Liver (tissue), 10 donors: ENCODE measurements at places on chromosomes 13 and 19. TPM values are rescaled to one million over a fixed set of nuclear protein-coding genes. Genes with fewer than 3 reads are reported as not detected.
A peak's percentile ranks its signal among the peaks of the same experiment; 100 is the strongest.

The LILRB1 gene
- 5.1 TPM for total RNA-seq

The SYDE1 gene
- 3.5 TPM for total RNA-seq

The KCNK6 gene
- total RNA-seq = 3.0 TPM

The VWA8 gene
- total RNA-seq = 50.3 TPM

The ZNF547 gene
- total RNA-seq = 1.7 TPM

The LPAR6 gene
- 5.9 TPM for total RNA-seq

The ANGPTL8 gene
- total RNA-seq = 32.4 TPM

The MARCHF2 gene
- 78.6 TPM for total RNA-seq

The ZBTB45 gene
- 3.2 TPM for total RNA-seq

The OR7D2 gene
- total RNA-seq = not detected

The TMC4 gene
- 1.8 TPM for total RNA-seq

The ATP8B3 gene
- 0.50 TPM for total RNA-seq

GRCh38 chr13:109610517-109610916 is 175.9 kb downstream of the IRS2 start:
- H3K27ac ChIP-seq = no peak overlapping the region
- H3K36me3 ChIP-seq = no peaks in the 10 kb centered on the region
- peak; percentile 41 for DNase-seq
- H3K27me3 ChIP-seq = no peaks in the 10 kb centered on the region

DNA sequence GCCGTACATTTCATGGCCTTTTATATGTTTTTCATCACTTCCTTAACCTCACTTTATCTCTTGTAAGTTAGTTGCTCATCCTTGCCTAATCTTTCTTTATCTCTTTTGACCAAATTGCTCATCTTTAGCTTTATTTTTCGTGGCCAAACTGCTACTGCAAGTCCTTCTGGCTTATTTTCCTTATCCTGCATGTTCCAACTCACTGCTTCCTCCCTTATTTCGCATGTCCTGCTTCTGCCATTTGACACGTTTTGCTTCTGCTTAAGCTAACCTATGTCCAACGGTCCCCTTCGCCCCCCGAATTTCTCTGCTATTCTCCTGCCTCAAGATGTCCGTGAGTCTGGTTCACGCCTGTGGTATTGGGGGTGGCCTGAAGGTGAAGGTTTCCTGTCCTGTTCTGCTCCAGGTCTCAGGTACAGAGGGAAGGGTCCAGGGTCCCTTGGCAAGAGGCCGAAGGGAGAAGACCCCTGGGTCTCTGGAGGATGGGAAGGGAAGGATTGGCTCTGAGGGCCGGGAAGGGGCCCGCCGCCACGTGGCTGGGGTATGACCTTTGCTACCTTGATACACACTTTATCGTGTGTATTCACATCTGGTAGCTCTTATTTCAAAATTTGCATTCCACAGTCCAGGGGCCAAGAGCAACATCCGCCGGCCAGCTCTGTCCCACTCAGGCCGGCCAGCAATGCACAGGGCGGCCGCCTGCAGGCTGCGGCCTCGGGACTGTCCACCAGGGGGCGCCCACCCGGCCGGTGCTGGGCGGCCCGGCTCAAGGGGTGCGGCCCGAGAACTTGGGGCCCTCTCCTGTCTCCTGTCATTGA is 2.9 kb upstream of the C19orf85 start:
- H3K4me3 ChIP-seq = no peak overlapping the region
- DNase-seq = peak; percentile 89
- H3K4me1 ChIP-seq = peaks cover 21% of the 10 kb centered on the region
- H3K27me3 ChIP-seq = no peaks in the 10 kb centered on the region

GRCh38 chr19:570937-571565 is 1.3 kb upstream of the BSG start:
- peaks cover 35% of the 10 kb centered on the region for H3K4me1 ChIP-seq
- H3K36me3 ChIP-seq = no peaks in the 10 kb centered on the region
- no peaks in the 10 kb centered on the region for H3K27me3 ChIP-seq
- DNase-seq = peak; percentile 69
- H3K27ac ChIP-seq = peak overlapping the region; percentile 78
- H3K4me3 ChIP-seq = peak overlapping the region; percentile 71

DNA sequence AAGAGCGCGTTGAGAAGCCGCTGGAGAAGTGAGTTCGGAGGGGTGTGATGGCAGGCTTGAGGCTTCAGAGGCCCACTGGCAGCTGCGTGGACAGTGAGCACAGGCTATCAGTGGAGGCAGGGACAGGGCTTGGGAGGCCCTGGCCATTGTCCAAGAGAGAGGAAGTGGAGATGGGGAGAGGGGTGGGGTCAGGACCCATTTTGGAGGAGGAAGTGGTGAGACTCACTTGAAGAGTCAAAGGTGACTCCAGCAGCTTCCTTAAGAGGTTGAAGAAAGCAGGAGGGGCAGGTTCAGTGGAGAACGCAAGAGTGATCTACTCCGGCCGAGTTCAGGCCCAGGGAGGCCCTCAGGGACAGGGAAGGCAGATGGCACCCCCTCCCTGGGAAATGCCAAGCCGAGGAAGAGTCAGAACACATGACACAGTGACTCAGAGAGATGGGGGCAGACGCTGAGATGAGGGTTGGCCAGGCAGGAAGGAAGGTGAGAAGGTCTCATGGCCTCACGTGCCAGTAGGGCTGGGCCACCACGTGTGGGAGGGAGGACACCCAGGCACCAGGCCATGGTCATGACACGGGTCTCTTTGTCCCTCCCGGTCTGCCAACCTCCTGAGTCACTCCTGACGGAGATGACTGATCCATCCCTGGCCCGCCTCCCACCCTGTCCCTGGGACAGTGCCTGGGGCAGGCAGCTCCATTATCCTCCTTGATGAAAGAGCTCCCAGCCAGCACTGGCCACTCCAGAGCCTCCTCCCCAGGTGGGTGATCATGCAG is 10.1 kb upstream of the CD22 start:
- no peak for DNase-seq
- H3K27ac ChIP-seq = peak overlapping the region; percentile 13
- H3K4me3 ChIP-seq = no peak overlapping the region
- no peaks in the 10 kb centered on the region for H3K27me3 ChIP-seq
- H3K4me1 ChIP-seq = no peaks in the 10 kb centered on the region

- no peaks in the 10 kb centered on the region for H3K36me3 ChIP-seq
- no peaks in the 10 kb centered on the region for H3K27me3 ChIP-seq
- no peak overlapping the region for H3K27ac ChIP-seq
- DNase-seq = no peak
- H3K4me3 ChIP-seq = no peak overlapping the region
These were observed 23.5 kb upstream of the SLC15A1 start for GRCh38 chr13:98775844-98776598.

- H3K4me1 ChIP-seq = no peaks in the 10 kb centered on the region
- H3K4me3 ChIP-seq = no peak overlapping the region
- no peak for DNase-seq
- no peaks in the 10 kb centered on the region for H3K36me3 ChIP-seq
- no peaks in the 10 kb centered on the region for H3K27me3 ChIP-seq
- H3K27ac ChIP-seq = no peak overlapping the region
These were observed 11.2 kb downstream of the DKKL1 start for GRCh38 chr19:49374665-49375434.

DNA sequence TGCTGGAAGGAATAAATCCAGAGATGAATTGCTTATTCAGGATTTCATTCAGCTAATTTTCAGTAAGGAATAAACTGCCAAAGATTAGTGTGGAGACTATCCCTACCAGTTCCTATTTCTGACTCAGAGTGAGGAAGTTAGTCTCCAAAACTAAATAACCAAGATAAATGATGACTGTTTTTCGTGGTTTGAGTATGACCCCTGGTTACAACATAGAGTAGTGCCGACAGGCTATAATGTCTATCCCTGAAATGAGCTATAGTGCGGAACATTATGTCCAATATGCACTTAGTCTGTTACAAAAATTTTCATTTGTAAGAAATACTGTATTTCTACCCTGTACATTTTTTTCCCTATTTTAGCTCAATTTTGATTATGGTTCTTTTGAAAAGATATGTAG is 51.4 kb downstream of the NBEA start:
- H3K27me3 ChIP-seq = no peaks in the 10 kb centered on the region

DNA sequence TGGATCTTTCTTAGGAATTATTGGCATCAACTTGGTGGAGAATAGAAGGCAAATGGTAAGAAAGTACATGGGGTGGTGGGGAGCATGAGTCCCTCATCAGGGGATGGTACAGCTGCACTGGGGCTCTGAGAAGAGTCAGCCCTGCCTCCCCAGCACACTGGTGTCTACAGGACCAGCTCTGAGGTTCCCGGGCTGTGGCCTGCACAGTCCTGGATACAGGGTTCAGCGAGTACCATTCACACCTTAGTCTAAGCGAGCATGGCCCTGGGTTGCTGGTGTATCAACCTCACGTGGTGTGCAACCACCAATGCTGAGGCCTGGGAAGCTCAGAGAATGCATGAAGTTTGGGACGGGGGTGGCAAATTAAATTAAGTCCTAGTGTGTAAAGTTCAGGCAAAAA is 10.1 kb downstream of the TMEM255B start:
- no peaks in the 10 kb centered on the region for H3K36me3 ChIP-seq
- no peak for DNase-seq
- no peak overlapping the region for H3K4me3 ChIP-seq
- no peaks in the 10 kb centered on the region for H3K27me3 ChIP-seq

GRCh38 chr19:57803594-57804325 is 11.0 kb downstream of the ZNF552 start:
- H3K27ac ChIP-seq = peak overlapping the region; percentile 70
- H3K36me3 ChIP-seq = peaks cover 10% of the 10 kb centered on the region
- DNase-seq = peak; percentile 57
- peak overlapping the region; percentile 56 for H3K4me3 ChIP-seq
- no peaks in the 10 kb centered on the region for H3K27me3 ChIP-seq
- H3K4me1 ChIP-seq = peaks cover 7% of the 10 kb centered on the region

DNA sequence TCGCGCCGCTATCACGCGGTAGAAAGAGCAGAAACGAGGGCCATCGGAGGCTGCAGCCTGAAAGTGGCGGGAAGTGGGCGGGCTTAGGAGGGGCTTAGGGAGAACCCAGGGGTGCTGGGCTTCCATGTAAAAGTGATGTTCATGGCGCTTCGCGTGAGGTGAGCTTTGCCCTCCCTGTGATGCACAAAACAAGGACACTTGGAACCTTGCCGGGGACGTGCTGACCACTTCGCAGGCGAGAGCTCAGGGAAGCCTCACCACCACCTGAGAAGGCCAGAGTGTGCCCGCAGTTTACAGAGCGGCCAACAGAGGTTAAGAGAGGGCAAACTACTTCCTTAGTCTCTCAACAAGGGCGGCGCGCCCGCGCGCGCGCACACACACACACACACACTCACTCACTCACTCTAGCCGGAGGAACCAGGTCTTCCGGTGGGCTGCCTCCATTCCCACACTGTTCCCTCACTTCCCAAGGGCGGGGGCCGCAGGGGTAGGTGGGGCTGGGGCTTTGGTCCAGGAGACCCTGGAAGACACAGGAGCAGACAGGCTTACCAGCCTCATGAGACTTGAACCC is 651 bp downstream of the GAPDHS start:
- H3K4me1 ChIP-seq = peaks cover 7% of the 10 kb centered on the region
- DNase-seq = no peak
- no peak overlapping the region for H3K4me3 ChIP-seq
- H3K36me3 ChIP-seq = no peaks in the 10 kb centered on the region
- H3K27ac ChIP-seq = no peak overlapping the region
- H3K27me3 ChIP-seq = no peaks in the 10 kb centered on the region

- no peak for DNase-seq
- peaks cover 2% of the 10 kb centered on the region for H3K27me3 ChIP-seq
- no peaks in the 10 kb centered on the region for H3K36me3 ChIP-seq
These were observed 94.6 kb downstream of the TSHZ3 start for GRCh38 chr19:31254611-31255010.

GRCh38 chr13:21674490-21675009 is 3.7 kb downstream of the FGF9 start:
- H3K27me3 ChIP-seq = peaks cover 11% of the 10 kb centered on the region
- H3K4me1 ChIP-seq = peaks cover 56% of the 10 kb centered on the region
- peak; percentile 33 for DNase-seq
- H3K27ac ChIP-seq = no peak overlapping the region

DNA sequence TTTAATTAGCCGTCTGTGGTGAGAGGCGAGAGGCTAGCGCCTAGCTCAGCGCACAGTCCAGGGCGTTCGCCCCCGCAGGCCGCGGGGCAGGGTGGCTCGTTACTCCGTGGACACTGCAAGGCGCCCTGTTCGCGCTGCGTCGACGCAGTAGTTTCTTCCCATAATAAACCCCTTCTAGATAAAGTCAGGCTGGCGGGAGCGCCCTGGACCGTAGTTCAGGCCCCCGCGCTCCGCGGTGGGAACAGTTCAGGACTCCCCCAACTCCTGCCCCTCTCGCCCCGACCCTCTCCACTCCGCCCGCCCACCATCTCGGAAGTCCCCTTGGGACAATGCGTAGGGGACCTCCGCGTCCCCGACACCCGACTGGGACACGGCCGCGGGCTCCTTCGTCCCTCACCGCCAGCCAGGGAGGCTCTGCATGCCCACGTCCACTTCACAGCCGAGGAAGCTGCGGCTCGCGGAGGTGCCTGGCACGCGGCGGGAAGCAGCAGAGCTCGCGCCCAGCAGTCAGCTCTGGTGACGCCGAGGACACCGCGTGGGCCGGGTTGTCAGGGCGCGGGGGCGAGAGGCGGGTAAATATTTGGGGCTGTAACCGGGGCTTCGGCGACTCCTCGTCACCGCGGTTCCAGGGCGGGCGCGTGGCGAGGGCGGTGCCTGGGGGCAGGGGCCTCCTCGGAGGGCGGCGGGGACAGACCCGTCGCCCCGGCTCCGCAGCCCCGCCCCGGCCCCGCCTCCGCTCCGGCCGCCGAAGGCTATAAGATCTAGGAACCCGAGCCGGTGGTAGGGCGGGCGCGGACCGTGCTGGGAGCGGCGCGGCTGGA is at the start of gene RGCC:
RGCC (plus strand) TSS at position 783 of the 821 bp plus-strand sequence. CDS start 158 bp downstream, outside the sequence.
- DNase-seq = peak; percentile 89
- no peak within 1 kb of the TSS for H3K27ac ChIP-seq
- H3K36me3 ChIP-seq = no peaks in the 10 kb centered on the region
- H3K4me1 ChIP-seq = peaks cover 11% of the 10 kb centered on the region
- H3K27me3 ChIP-seq = no peaks in the 10 kb centered on the region

- DNase-seq = no peak
- H3K27ac ChIP-seq = peak overlapping the region; percentile 16
- H3K27me3 ChIP-seq = no peaks in the 10 kb centered on the region
- no peak overlapping the region for H3K4me3 ChIP-seq
These were observed 12.5 kb downstream of the ZNF787 start for GRCh38 chr19:56108447-56109195.
